ENCODE measurements at places on chromosomes 12 and 14.

GRCh38 chr12:24767016-24767415 is 181.9 kb downstream of the BCAT1 start:
- no peak for ATAC-seq

- no peak for ATAC-seq
Measured at GRCh38 chr12:24378548-24379407, 429.3 kb upstream of the SOX5 start.

DNA sequence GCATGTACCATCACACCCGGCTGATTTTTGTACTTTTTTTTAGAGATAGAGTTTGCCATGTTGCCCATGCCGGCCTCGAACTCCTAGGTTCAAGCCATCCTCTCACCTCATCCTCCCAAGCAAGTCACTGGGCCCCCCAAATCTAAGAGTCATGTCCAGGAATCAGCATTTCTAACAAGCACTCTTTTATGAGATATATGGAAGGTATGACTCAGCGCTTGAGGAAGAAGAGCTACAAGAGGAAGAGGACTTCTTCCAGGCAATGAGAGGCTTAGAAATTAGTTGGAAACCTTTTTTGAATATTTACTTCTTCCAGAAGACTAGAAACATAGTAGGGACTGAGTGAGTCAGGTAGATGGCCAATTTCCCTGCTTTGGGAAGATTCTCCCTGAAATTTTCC is 114.5 kb downstream of the HMGA2 start:
- no peak for ATAC-seq

DNA sequence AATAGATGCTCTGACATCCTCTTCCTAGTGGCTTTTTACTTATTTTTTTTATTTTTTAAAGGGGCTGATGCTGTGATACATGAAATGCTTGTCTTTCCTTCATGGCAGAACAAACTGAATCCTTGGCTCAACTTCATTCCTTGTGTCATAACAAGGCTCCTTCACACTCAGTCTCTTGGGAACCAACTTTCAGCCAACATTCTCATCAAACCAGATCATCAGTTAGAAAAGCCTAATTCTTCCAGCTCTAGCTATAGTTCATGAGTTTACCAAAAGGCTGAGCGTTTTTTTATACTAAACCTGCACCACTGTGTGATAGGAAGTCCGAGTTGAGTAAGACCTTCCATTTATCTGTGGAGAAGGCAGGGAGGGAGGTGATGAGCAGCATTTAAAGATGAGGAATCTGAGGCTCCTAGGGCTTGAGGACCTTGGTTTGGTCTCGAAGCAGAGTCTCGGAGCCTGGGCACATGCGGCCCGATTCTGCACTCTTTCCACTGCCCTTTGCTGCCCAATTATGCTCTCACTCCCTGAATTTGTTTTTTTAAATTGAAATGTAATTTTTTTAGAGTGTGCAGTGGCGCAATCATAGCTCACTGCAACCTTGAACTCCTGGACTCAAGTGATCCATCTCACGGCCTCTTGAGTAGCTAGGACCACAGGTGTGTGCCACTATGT is 8.2 kb downstream of the GPRC5D start:
- no peak for ATAC-seq

DNA sequence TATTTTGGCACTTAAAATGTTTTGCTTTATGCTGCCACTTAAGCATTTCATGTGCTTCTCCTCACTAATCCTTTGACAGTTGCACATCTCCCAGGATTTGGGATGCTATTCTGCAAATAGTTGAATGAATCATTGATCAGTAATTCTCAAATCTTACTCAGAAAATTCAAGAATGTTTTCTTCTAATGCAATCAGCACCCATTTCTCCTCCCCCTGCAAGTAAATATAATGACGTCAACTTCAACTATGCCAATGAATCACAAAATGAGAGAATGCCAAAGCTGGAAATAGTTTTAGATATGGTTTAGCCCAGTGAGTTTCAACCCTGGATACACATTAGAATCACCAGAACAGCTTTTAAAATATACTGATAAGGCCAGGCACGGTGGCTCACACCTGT is 2.1 kb upstream of the BLOC1S1 start:
- no peak for ATAC-seq

DNA sequence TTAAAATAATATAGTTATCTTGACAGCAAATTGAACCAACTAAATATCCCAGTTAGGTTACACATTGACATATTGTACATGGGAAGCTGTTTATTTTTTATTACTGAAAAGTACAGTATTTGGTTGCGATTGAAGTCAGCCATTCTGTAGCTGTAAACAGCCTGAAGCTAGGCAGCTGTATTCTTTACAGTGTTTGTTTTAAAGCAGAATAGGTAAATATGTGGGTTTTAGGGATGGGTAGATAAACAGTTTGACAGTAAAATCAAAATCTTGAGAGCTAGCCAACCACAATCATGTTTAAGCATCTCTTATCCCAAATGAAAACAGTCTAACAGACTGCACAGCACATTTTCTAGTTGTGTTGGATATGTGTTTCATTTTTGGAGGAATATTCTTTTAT is 45.7 kb downstream of the TTC6 start:
- no peak for ATAC-seq

DNA sequence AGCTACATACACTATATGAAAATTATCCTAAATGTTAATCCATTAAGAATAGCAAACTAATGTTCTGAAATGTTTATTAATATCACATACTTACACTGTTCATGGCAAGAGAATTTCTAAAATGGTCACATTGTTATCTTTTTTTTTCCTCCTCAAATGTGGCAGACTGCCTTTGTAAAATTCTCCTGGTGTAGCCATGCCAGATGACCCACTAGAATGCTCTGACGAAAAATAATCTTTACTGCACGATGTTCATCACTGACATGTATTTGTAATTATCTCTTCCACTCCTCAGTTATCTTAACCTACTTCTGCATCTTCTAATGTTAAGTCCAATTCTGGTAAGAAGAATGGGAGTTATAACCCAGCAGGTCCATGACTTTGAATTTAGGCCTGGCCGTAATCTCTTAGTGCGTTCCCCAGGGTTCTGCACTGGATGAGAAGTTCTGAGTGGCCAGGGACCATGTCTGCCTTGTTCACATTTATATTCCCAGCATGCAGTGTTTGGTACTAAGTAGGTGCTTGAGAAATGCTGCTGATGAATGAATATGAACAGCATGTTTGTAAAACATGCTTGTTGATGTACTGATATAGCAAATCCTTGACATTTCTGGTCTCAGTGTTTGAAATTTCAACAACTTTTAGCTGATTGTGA is 46.7 kb downstream of the NOPCHAP1 start:
- no peak for ATAC-seq

GRCh38 chr12:65673732-65674131 is 150.6 kb upstream of the HMGA2 start:
- no peak for ATAC-seq

DNA sequence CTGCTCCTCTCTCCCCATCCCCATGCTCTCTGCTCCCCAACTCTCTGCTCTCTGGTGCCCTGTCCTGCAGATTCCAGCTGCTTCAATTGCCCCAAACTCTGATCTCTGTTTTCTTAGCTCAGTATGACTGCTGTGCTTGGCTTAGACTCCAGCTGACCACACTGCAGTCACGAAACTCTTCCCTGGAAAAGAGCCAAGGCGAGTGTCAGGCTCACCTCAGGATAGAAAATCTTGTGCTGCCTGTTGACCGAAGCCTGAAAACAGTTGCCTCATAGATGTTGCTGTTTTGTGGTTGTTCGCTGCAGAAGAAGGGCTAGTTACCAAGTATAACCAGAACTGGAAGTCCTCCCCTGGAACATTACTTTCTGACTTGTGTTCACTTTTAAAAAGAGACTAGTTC is 6.7 kb upstream of the STON2 start:
- ATAC-seq: no peak

GRCh38 chr12:66550626-66551025 is 128.2 kb downstream of the GRIP1 start:
- ATAC-seq: no peak

GRCh38 chr12:100539202-100539601 is 34.3 kb upstream of the GAS2L3 start:
- ATAC-seq: no peak

- no peak for ATAC-seq
Measured at GRCh38 chr12:31527083-31527482, 63.9 kb downstream of the DENND5B start.

- ATAC-seq: no peak
Measured at GRCh38 chr14:99615497-99616157, 11.6 kb upstream of the CCDC85C start.
